T-helper 17 cell (primary cell): ENCODE measurements at places on chromosomes 7 and 10.

- no peaks in the 10 kb centered on the region for H3K36me3 ChIP-seq
- peaks cover 5% of the 10 kb centered on the region for H3K4me1 ChIP-seq
- no peak overlapping the region for H3K27ac ChIP-seq
- DNase-seq: no peak
Observed at GRCh38 chr10:70926226-70927000, 38.0 kb upstream of the PCBD1 start.

GRCh38 chr7:151777908-151778670 is 98.8 kb downstream of the PRKAG2 start:
- H3K27ac ChIP-seq: peak overlapping the region; percentile 14
- no peaks in the 10 kb centered on the region for H3K27me3 ChIP-seq
- DNase-seq: no peak

- no peak for DNase-seq
- H3K36me3 ChIP-seq: peaks cover 5% of the 10 kb centered on the region
- peak overlapping the region; percentile 11 for H3K27ac ChIP-seq
- H3K4me3 ChIP-seq: peak overlapping the region; percentile 82
- peaks cover 21% of the 10 kb centered on the region for H3K27me3 ChIP-seq
- peaks cover 11% of the 10 kb centered on the region for H3K4me1 ChIP-seq
Observed at GRCh38 chr10:128018236-128018635, 108.0 kb downstream of the MKI67 start.

DNA sequence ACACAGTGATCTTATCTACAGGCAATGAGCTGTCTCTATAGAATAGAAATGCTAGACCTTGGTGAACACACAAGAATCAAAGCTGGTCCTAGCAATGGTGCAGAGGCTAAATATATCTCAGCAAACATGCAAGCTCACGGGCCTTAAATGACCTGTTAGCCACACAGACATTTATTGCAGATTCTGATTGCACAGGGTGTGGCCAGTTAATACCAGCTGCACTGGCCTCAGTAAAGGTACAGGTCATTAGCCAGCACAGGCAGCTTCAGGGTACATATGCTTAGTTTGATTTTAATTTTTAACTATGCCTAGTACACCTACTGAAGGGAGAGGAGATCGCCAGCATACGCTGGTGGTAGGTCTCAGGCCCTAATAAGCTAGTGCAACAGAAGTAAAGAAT is 265.4 kb upstream of the DGKB start:
- no peaks in the 10 kb centered on the region for H3K27me3 ChIP-seq
- H3K36me3 ChIP-seq: no peaks in the 10 kb centered on the region

- no peak overlapping the region for H3K4me3 ChIP-seq
- H3K27me3 ChIP-seq: no peaks in the 10 kb centered on the region
- H3K27ac ChIP-seq: no peak overlapping the region
- peaks cover 2% of the 10 kb centered on the region for H3K4me1 ChIP-seq
Observed at GRCh38 chr7:127600885-127601284, 7.3 kb downstream of the FSCN3 start.

- H3K27ac ChIP-seq: no peak overlapping the region
- H3K4me3 ChIP-seq: no peak overlapping the region
- peaks cover 2% of the 10 kb centered on the region for H3K36me3 ChIP-seq
- peaks cover 76% of the 10 kb centered on the region for H3K27me3 ChIP-seq
- no peak for DNase-seq
- H3K4me1 ChIP-seq: peaks cover 12% of the 10 kb centered on the region
Observed at GRCh38 chr7:27145165-27145913, 1.9 kb upstream of the HOXA5 start.

DNA sequence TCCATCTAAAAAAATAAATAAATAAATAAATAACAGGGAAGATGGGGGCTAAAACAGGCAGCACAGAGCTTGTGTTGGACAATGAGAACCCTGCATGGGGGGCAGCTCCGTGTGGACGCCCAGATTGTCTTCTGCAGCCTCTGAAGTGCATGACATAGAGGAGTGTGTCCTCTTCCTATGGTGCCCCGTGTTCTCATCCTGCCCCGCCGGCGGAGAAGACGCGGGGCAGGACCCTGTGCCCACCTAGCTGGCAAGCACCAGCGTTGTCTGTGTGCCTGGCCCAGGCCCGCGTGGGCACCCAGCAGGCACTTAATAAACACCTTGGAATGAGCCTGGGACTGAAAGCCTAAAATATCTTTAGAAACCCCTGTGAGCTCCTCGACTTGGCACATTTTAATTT is 88.7 kb upstream of the DNAAF5 start:
- H3K4me3 ChIP-seq: no peak overlapping the region
- H3K27ac ChIP-seq: no peak overlapping the region
- no peak for DNase-seq
- H3K27me3 ChIP-seq: no peaks in the 10 kb centered on the region
- peaks cover 9% of the 10 kb centered on the region for H3K4me1 ChIP-seq
- peaks cover 2% of the 10 kb centered on the region for H3K36me3 ChIP-seq

GRCh38 chr7:92988941-92989545 is 128.7 kb downstream of the SAMD9 start:
- no peak overlapping the region for H3K4me3 ChIP-seq
- peaks cover 20% of the 10 kb centered on the region for H3K27me3 ChIP-seq
- no peak overlapping the region for H3K27ac ChIP-seq
- no peaks in the 10 kb centered on the region for H3K36me3 ChIP-seq
- DNase-seq: no peak

GRCh38 chr7:17297243-17297642 is 1.2 kb upstream of the AHR start:
- peaks cover 21% of the 10 kb centered on the region for H3K4me1 ChIP-seq
- H3K36me3 ChIP-seq: peaks cover 4% of the 10 kb centered on the region

- H3K27me3 ChIP-seq: no peaks in the 10 kb centered on the region
- H3K4me3 ChIP-seq: no peak overlapping the region
- no peak for DNase-seq
Observed at GRCh38 chr7:77665161-77665560, 31.1 kb upstream of the RSBN1L start.

DNA sequence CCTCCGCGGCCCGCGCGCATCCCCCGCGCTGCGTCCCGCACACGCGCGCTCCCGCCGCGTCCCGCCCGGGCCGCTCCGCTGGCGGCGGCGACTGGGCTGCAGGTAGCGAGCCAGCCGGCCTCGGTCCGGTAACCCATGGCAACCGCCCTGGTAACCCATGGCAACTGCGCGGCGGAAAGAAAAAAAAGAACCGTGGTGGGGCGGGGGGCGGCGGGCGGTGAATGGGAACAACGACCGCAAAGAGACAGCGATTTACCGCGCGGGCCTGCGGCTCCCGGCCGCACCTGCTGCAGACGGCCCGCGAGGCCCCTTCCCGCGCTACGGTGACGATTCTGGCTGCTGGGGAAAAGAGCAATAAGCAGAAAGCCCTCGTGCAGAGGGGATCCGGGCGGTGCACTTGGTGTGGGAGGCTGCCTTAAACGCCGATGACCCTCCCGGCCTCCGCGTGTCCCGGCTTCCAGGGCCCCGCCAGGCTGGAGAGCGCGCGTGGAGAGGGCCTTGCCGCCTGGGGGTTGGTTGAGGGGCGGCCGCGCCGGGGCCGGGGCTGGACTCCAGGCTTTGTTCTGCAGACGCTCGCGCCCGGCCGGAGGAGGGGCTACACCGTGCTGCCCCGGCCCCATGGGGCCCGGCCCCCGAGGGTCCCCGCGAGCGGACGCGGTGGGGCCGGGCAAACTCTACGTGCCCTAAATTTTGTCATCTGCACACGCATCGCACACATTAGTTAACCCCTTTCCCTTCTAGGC is 84.7 kb downstream of the SNX10 start:
- peaks cover 32% of the 10 kb centered on the region for H3K27me3 ChIP-seq
- peaks cover 7% of the 10 kb centered on the region for H3K4me1 ChIP-seq
- DNase-seq: peak; percentile 18
- peak overlapping the region; percentile 84 for H3K4me3 ChIP-seq
- H3K27ac ChIP-seq: no peak overlapping the region

DNA sequence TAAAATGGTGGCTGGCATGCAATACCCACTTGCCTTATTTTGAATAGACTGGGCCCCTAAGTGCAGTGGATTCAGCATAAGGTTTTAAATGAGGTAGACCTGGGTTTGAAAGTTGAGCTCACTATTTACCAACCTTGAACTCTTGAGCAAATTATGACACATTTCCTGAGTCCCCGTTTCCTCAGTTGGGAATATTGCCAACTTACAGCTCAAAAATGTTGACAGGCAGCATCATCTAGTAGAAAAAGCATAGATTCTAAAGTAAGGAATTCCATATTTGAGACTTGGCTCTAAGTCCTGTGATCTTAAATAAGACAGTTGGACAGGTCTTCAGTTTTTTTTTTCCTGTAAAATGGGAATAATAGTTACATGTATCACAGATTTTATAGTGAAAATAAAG is 305.5 kb downstream of the ACTR3B start:
- no peaks in the 10 kb centered on the region for H3K36me3 ChIP-seq
- DNase-seq: no peak
- H3K4me3 ChIP-seq: no peak overlapping the region
- no peak overlapping the region for H3K27ac ChIP-seq
- H3K4me1 ChIP-seq: no peaks in the 10 kb centered on the region

DNA sequence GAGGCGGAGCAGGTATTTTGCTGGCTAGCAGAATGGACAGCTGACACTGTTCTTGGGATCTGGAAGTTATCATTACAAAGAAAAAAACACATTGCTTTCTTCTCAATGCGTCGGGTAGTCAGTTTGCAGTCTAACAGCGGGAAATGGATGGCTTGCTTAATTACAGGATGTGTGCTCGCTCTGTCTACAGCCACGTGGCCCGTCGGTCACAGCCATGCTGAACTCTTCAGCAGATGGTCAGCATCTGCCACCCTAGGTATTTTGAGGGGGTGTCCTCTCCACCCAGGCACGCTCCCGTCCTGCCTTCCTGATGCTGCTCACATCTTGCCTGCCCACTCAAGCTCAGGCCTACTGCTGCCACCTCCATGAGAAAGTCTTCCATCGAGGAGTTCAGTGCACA is 20.4 kb upstream of the INMT start:
- H3K27ac ChIP-seq: no peak overlapping the region
- DNase-seq: no peak
- no peak overlapping the region for H3K4me3 ChIP-seq
- H3K36me3 ChIP-seq: no peaks in the 10 kb centered on the region
- no peaks in the 10 kb centered on the region for H3K27me3 ChIP-seq

- no peak overlapping the region for H3K4me3 ChIP-seq
- H3K27ac ChIP-seq: no peak overlapping the region
- H3K36me3 ChIP-seq: no peaks in the 10 kb centered on the region
- H3K27me3 ChIP-seq: no peaks in the 10 kb centered on the region
- DNase-seq: no peak
Observed at GRCh38 chr10:85651497-85651882, 715.1 kb downstream of the GRID1 start.

DNA sequence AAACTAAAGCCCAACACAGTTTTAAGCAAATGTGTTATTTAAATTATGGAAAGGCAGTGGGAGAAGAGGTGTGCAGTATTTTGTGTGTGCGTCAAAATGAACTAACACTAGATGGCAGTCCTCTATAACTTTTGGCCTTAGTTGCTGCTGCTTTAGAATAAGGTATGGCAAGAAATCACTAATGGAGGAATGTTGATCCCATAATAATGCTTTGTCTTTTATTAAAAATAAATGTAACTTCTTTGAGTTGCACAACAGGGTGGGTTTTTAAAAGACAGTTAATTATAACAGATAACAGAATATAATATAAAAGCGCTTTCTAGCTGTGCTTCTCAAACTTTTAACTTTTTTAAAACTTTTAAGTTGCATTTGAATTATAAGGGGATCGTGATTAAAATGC is 56.4 kb downstream of the BBS9 start:
- no peaks in the 10 kb centered on the region for H3K36me3 ChIP-seq
- peaks cover 5% of the 10 kb centered on the region for H3K4me1 ChIP-seq
- DNase-seq: no peak

DNA sequence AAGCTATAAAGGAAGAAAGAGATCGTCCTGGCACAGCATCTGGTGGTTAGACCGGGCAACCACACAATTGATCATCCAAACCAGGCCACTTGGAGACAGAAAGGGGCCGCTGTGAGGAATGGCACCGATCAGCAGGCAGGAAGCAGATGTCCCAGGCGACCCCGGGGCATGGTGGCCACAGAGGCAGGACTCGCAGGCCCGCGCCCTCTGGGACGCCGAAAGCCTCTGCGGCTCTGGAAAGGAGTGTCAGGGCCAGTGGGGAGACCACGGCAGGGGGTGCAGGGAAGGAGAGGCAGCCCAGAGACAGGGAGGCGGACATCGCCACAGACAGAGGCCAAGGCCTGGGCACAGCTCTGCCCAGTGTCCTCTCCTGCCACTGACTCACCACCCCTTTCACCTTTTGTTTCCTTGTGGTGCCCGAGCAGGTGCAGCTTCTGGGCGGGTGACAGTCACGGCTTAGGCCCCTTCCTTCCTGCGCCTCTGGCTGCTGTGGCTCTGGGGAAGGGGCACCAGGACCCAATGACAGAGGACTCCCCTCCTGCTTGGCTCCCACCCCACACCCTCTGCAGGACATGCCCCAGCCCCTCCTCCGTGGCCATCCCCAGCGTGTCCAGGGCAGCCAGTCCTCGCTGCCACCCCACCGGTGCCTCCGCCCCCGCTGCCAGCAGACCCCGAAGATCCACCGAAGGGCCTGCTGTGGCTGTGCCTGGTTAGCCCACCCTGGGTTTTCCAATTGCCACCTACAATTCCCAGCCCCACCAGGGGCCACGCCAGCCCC is 10.9 kb downstream of the STK32C start:
- peaks cover 8% of the 10 kb centered on the region for H3K4me1 ChIP-seq
- H3K27ac ChIP-seq: no peak overlapping the region
- no peak for DNase-seq

- H3K27me3 ChIP-seq: peaks cover 45% of the 10 kb centered on the region
- H3K4me1 ChIP-seq: peaks cover 3% of the 10 kb centered on the region
- no peaks in the 10 kb centered on the region for H3K36me3 ChIP-seq
Observed at GRCh38 chr7:55180963-55181542, 162.2 kb downstream of the EGFR start.

DNA sequence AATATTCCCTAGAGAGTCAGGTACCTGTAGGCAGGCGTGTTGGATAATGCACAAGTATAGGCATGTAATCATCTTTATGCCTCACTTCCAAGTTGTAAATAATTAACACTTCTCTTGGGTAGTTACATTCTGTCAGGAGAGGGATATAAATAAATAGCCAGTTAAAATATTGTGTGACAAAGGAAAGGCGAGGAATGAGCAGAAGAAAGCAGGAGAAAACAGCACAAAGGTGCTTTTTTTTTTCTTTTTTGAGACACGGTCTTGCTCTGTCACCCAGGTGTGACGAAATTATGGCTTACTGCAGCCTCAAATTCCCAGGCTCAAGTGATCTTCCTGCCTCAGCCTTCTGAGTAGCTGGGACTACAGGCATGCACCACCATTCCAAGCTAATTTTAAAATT is 99.2 kb upstream of the LYZL2 start:
- no peak overlapping the region for H3K27ac ChIP-seq
- H3K27me3 ChIP-seq: peaks cover 9% of the 10 kb centered on the region

- no peak for DNase-seq
- peaks cover 78% of the 10 kb centered on the region for H3K4me1 ChIP-seq
- peak overlapping the region; percentile 100 for H3K27ac ChIP-seq
- H3K27me3 ChIP-seq: no peaks in the 10 kb centered on the region
Observed at GRCh38 chr10:114520453-114520852, 116.2 kb upstream of the AFAP1L2 start.

DNA sequence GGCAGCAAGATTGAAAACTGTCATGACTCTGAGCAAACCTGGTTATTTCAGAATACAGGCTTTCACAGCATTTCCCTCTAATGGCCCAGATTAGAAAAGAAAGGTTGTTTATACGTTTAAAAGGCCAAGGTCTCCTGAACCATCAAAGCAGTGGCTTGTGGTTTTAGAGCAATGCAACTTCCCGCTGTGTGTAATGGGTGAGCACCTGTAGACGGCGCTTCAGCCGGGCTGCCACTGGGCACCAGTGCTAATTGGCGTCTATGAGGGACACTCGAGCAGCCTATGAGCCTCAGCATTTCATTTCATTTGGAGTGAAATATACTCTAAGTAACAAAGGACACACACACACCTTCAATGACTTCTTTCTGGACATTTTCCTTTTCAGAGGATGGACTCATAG is 671.0 kb upstream of the FZD8 start:
- H3K36me3 ChIP-seq: no peaks in the 10 kb centered on the region
- no peaks in the 10 kb centered on the region for H3K27me3 ChIP-seq
- H3K4me3 ChIP-seq: no peak overlapping the region
- H3K27ac ChIP-seq: no peak overlapping the region
- H3K4me1 ChIP-seq: no peaks in the 10 kb centered on the region
